ENCODE measurements at places on chromosomes 13 and 19. TPM values are rescaled to one million over a fixed set of nuclear protein-coding genes. Genes with fewer than 3 reads are reported as not detected.

Gene USE1
- 15.6 TPM for total RNA-seq

Gene ADM5
- 3.1 TPM for total RNA-seq

Gene GARIN5A
- total RNA-seq = 2.4 TPM

Gene SYNE4
- 0.22 TPM for total RNA-seq

Gene IGSF23
- total RNA-seq = 0.15 TPM

Gene RNF17
- total RNA-seq = not detected

Gene DNAAF3
- total RNA-seq = 5.5 TPM

Gene CYP4F8
- total RNA-seq = not detected

Gene CEACAM19
- total RNA-seq = 8.8 TPM
